ENCODE measurements at places on chromosomes 4 and X.

GRCh38 chrX:100449696-100450608 is 39.9 kb upstream of the PCDH19 start:
- no peak for DNase-seq

GRCh38 chr4:160352637-160353036 is 1249.8 kb downstream of the RAPGEF2 start:
- DNase-seq: no peak

GRCh38 chrX:110208092-110208491 is 109.8 kb downstream of the AMMECR1 start:
- DNase-seq: no peak

DNA sequence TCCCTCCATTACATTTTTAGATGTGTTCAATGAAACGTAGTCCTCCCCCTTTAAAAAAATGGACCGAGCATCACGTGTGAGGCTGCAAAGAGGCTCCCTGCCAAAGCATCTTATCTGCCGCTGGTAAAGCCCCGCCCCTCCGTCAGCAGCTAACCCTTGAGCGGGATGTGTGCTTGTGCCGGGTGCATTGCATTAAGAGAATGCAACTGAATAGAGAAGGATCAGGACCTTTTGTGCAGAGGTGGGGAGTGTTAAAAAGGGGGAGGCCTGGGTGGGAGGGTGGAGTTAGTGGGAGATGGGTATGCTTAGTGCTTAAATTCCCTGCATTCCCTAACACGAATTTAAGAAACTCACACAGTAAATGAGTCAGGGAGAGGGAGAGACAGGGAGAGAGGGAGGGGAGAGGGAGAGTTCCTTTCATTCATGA is 66.0 kb downstream of the TBL1X start:
- peak; percentile 78 for DNase-seq

DNA sequence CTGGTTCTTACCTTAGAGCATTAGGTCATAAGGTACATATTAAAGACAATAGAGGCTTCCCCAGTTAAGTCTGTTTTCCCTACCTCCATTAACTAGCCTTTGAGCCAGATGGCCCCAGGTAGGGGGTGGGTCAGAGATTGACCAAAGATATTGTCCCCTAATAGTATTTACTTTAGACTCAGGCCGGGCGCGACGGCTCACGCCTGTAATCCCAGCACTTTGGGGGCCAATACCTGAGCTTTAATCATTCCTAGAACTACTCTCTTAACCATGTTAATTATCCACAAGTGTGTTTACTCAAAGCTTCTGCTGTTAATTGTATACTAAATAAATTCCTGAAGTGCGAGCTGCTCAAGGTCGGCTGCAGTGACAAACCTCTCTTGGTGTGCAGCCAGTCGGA is 28.0 kb upstream of the AMBN start:
- no peak for DNase-seq

DNA sequence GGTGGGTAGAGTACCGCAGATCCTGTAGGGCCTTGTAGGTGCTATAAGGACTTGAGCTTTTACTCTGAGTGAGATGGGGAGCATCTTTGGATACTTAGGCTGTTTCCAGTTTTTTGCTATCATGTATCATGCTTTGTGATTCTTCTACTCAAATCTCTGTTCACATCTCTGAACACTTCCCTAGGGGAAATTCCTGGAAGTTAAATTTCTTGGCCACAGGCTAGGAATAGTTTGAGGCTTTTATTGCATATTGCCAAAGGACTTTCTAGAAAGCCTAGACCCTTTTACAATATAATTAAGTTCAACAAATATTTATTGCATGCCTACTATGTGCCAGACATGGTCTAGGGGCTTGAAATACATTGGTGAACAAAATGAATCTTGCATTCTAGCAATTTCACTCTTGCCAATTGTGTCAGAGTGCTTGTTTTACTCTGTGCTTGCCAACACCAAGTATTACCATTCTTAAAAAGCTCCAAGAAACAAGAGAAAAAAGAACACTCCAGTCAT is 4.1 kb upstream of the PGRMC1 start:
- no peak for DNase-seq

- DNase-seq: no peak
These were observed 142.8 kb upstream of the VCX2 start for GRCh38 chrX:8313844-8314243.

GRCh38 chr4:169622566-169622965 is 2.2 kb downstream of the CLCN3 start:
- no peak for DNase-seq

GRCh38 chr4:7403001-7403400 is 31.7 kb downstream of the PSAPL1 start:
- DNase-seq: no peak

GRCh38 chr4:86043755-86044592 is 315.9 kb downstream of the MAPK10 start:
- DNase-seq: no peak

DNA sequence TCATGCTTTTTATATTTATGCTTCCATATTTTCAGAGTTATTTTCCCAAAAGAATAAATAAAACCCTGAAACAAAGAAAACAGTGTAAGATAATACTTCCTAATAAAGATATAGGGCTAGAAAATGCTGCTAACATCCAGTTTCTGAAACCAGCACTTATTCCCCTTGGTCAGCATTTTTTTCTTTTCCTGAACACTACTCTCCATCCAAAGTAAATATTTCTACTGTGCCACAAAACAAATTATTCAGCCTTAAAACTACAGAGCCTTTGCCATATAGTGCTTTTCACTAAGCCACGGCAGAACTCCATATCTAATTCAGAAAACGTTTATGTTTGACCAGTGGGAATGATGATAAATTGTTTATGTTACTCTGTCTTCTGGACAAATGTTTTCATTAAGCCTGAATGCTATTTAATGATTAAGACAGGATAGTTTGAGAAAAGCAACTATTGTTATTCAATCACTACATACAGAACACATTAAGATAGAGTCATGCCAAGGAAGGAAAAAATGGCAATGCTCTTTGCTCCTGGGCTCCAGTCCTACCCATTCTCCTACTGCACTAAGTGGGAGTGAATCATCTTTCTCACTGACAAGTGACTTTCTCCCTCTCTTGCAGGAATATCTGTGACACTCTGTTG is 723.9 kb downstream of the FAT4 start:
- no peak for DNase-seq

DNA sequence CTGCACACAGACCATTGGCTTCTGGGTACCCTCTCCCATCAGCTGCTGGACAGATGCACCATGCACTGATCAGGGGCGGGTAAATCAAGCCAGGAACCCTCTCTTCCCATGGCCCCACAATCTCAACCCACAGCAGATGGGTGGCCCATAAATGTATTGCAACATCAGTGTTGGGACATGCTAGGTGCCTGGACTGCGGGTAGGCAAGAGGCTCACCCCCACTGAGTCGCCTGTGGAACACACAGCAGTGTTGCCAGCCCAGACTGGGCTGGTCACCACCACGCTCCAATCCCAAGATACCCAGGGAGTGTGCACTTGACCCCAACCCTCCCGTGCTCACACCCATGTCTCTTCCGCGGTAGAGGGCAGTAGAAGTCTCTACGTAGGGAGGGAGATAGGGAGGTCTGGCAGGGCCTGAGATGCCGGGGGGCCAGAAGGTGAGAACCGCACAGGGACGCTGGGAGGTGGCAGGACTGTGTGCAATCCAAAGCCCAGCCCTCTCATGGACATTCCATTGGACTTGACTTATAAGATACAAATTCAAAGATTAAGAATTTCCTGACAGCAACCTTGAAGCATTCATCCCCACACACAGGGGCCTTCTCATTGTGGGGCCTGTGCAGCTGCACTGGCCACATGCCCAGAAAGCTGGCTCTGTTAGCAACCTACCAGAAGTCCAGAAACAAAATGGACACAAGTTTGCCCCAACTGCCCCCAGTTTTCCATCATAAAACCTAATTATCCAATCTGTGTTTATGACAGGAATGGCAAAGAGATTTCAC is 183.7 kb downstream of the NSUN7 start:
- no peak for DNase-seq

DNA sequence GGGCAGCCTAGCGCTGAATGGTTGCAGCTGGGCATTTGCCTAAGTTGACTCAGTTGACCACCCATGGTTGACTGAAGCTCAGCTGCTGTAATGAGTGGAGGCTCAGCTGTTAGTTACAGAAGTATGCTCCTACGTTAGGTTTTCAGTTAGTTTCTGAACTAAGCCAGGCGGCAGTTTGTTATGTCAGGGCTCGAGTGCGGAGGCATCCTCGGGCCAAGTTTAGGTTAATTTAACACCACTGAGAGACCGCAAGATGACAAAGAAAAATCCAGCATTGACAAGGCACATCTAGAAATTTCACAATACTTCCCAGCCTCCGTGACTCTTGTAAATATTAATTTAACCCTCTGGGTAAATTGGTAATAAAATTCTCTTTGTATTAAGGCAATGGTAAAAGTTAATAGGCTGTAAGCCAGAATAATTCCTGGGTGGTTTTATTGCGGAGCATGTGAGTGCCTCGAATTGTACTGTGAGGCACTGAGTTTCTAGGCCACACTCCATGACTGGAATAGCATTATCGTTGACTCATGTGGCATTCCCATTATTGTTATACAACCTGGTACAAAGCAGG is 33.1 kb upstream of the CDKN2AIP start:
- DNase-seq: no peak

DNA sequence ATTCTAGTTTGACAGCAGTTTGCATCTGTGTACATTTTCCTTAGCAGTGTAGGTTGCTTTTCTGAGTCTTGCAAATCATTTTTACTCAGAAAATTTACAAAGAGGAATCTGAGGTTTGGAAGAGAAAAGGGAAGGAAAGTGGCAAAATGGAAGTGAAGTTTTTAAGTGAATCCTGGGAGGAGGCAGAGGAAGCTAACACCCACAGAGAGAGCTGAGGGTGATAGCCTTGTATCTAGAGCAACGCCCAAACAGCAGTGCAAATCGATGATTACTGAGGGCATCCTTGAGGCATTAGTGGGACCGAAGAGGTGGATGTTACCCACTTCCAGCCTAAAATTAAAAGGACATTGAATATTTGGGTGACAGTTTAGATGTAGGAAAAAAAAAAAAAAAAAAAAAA is 31.8 kb downstream of the KLF3 start:
- DNase-seq: no peak

GRCh38 chr4:20899591-20899990 is 199.3 kb downstream of the PACRGL start:
- no peak for DNase-seq

- DNase-seq: no peak
These were observed 2.4 kb downstream of the SLC49A3 start for GRCh38 chr4:686413-687040.

DNA sequence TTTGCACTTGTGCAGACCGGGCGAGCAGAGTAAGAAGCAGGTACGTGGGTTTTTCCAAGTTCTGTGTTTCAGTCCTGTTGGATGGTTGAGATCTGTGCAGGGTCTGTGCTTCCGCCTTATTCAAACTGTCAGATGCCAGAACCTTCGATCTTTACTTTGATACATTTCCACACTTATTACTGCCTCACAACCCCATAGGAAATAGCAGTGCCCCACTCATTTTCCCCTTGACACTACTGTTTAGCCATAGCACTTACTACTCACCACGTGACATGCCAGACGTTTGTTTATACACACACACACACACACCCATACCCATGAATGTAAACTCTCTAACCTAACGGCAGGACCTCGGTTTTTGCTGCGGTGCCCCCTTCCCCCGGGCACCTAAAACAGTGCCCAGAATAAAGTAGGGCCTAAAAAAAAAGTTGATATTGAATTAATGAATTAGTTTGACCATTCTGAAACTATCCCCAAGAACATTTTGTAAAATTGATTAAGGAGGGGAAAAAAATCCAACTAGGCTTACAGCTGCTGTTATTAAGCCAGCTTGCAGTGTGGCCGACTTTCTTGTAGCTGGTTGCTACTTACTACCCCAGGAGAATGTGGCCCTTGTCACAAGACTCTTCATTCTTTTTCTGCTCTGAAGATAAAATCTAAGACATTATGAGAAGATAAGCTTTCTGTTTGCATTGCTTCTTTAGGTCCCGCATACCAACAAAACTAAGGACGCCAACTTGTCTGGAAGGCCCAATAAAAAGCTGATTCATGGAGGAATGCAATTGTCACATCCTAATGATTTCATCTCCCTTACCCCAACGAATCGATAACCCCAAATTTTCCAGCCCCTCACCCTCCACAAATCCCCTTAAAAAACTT is 704 bp upstream of the SEPSECS start:
- DNase-seq: no peak

DNA sequence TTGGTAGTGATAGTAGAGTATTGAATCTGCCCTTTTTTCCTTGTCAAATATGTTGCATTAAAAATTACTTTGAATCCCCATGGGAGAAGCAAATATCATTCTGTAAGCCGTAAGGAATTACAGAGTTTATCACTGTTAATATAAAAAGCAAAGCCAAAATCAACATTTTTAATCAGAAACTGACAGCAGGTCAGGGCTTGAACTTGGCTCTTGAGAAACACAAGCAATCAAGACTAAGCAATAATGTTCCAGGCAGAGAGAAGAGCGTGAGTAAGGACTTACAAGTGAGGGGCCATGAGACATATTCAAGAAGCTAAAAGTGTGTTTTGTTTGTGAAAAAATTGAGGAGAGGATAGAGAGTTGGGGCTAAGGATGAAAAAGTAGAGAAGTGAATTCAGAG is 68.2 kb downstream of the ARHGAP6 start:
- no peak for DNase-seq

DNA sequence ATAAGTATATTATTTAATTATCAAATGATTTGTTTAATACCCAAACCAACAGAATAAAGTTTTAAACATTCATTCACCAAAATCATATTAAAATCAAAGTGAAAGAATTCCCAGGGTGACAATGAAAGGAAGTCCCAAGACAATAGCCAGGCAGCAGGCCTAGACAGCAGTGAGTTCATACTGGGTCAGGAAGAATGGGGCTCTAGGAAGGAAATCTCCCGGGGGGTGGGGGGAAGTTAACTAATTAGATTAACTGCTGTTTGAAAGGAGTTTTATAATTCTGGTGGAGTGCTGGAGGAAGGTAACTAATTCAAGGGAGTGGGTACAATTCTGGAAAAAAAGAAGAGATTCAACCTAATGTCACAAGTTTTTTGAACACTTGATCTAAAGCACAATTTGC is 104.1 kb downstream of the ZAR1 start:
- no peak for DNase-seq

DNA sequence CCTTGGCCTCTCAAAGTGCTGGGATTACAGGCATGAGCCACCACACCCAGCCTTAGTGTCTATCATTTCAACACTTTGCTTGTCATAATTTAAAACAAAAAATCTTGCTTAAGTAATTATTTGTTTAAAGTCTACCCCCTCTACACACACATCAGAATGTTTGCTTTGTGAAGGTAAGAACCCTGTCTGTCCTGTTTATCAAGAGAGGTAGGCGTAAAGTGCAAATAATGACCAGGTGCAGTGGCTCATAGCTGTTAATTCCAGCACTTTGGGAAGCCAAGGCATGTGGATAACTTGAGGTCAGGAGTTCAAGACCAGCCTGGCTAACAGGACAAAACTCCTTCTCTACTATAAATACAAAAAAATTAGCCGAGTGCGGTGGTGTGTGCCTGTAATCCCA is 326.7 kb upstream of the CLNK start:
- DNase-seq: no peak

- no peak for DNase-seq
These were observed 167.2 kb upstream of the ANK2 start for GRCh38 chr4:112882286-112882685.

GRCh38 chrX:71989768-71990426 is 79.3 kb downstream of the NHSL2 start:
- DNase-seq: no peak

GRCh38 chr4:39305912-39306677 is 60.1 kb downstream of the RFC1 start:
- no peak for DNase-seq

GRCh38 chr4:7513671-7514070 is 78.9 kb upstream of the PSAPL1 start:
- DNase-seq: no peak

Measured in ecto neural progenitor cell (in vitro differentiated cells).